ENCODE measurements at places on chromosomes 12 and 14.

DNA sequence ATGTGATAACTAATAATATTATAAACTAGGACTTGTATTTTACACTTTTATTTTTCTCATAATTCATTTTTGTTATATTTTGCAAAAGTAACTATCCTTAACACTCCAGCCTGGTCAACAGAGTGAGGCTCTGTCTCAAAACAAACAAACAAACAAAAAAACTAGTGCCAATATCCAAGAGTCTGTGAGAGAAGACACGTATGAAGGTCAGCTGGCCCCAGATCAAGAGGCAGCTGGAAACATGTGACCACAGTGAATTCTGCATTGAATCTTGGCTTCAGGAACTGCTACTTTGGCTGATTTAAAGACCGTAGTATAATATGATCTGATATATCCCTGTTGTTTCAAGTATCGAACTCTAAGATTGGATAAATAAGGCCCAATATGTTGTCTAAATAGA, 47.0 kb downstream of the ESR2 start:
- DNase-seq: no peak

GRCh38 chr12:31393004-31393550, 67.1 kb upstream of the SINHCAF start:
- no peak for DNase-seq

GRCh38 chr12:127774828-127775227, 492.1 kb upstream of the TMEM132C start:
- DNase-seq: no peak

- DNase-seq: no peak
These were observed 1.5 kb downstream of the CIPC start for GRCh38 chr14:77099425-77100167.

DNA sequence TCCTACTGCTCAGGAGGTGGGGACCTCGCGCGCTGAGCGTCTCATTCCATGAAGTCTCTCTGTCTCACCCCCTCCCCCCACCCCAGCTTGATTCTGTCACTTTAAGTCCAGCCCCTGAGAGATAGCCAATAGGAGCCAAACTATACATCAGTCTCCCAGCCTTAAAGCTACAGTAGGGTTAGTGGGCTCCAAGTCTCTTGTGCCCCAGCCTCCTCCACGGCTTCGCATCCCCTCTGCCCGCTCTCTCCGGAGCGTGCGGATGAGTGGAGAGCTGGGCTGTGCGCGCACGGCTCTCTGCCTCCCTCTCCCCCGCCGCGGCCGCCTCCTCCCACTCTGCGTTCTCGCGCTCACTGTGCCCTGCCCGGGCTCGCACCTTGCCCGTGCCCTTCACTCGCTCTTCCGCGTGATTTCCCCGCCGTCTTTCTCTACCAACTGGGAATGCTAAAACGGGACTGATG, at the start of gene ESRRB:
ESRRB (plus strand) TSS at position 191 of the 458 bp plus-strand sequence; CDS start at position 456, 265 bp downstream.
- no peak for DNase-seq

DNA sequence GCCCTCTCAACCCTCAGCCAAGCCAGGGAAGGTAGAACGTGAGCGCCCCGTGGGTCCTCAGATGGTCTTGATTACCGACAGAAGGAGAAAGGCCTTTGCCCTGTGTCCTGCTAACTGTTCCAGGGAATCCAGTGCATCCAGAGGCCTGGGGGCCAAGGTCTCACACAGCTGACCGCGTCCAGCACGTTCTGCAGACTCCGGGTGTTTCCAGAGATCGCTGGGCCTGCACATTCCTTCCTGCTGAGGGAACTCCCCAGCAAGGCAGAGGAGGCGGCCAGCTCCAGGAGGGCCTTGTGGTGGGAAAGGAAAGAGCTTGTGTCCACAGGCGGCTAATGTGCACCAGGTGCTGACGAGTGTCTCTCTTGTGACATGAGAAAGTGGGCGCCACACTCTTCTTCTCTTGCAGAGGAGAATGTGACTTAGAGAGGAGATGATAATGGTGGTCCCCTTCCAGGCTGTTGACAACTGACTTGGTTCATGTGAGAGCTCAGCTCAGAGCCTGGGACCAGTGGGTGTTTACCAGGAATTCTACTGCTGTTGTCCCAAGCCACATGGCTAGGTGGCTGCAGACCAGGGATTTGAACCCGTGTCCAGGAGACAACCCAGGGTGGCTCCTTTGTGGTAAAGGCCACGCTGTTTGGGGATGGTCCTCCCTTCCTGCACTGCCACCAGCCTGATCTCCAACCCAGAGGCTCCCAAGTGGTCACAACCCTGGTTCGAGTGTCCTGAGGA, 46.8 kb upstream of the DLK1 start:
- DNase-seq: peak; percentile 79

DNA sequence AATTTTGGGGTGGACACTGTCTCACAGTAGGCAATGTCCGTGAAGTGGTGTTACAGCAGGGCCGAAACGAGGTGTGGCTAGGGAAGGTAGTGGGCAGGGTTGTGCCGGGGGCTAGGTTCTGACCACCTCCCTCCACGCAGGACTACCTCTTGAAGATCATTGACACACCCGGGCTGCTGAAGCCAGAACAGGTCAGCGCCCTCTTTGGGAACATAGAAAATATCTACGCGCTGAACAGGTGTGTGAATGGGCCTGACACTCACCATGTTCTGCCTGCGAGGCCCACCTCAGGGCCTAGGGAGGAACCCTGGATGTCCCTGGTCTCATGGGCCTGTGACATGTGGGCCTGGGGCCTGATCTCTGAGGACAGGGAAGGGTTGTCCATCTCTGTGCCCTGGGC, 24.6 kb downstream of the PLEKHG3 start:
- DNase-seq: no peak

DNA sequence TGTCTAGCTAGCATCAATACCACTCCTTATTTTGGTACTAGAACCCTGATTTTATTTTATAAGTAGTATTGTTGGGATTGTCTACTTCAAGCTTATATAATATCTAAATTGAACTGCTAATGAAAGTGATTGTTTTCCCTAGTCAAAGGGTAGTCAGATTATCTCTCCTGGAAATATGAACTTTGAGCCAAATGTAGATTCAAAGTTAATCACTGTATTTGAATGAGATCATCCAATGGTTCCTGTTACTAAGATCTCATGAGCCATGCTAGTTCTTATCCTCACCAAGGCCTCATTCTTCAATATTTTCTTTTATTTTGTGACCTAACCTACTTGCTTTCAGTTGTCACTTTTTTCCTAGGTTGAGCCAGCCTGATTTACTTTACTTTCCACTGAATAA, 276.7 kb downstream of the RASSF9 start:
- DNase-seq: no peak

GRCh38 chr12:96448300-96448699, 41.1 kb upstream of the CFAP54 start:
- no peak for DNase-seq

GRCh38 chr12:88310666-88311065, 168.6 kb downstream of the TMTC3 start:
- no peak for DNase-seq

DNA sequence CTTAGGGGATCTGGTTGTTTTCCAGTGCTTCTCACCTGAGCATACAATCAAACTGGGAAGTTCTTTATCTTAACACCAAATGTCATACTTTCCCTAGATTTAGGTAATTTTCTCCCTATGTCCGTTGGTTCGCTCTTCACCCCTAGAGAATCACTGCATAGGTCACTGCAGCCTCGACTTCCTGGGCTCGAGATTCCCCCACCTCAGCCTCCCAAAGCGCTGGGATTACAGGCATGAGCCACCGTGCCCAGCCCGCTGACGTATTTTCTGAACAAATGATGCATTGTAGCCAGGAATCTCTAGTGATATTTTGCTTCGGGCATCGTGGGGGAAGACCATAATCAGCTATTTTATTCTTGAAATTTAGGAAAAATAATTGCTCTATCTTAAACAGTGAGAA, 1.1 kb upstream of the RPL41 start:
- DNase-seq: no peak

DNA sequence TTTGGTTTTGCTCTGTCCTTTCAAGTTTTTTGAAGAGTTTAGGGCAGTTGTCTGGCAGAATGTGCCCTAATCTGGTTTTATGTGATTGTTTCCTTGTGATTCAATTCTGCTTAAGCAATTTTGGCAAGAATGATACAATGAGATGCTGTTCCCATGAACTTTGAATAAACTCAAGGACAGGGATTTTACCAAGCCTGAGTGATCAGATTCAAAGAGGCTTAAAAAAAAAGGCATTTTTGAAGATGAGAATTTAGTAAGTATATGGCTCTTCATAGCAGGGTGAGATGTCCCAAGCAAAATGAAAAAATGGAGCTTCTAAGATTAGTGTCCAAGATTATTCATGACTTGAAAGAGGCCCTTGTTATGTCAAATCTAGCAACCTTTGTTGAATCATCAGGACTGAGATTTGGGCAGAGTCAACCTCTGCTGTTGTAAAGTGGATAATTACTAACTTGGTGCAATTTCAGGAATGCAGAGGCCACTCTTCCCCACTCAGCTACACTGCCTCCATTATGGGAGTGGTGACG, 180.6 kb upstream of the NUDT4 start:
- no peak for DNase-seq

DNA sequence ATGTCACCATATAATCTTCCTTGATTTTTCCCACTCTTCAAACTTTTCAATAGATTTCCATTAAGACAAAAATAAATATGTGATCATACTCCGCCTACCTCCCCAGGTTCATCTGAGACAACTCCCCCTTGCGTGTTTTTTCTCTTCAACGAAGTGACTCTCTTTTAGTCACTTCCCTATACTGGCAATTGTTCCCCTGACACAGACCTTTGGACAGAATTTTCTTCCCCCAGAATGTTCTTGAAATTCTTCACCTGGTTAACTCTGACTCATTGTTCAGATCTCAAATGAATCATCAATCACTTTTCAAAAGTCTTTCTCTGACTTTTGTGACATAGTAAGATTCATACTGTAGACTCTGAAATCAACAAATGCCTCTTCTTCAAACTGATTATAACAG, 727.3 kb upstream of the LMO3 start:
- no peak for DNase-seq

GRCh38 chr14:44833376-44834060, 128.2 kb downstream of the KLHL28 start:
- DNase-seq: no peak

- peak; percentile 10 for DNase-seq
These were observed 823 bp downstream of the ATG2B start for GRCh38 chr14:96362071-96362964.

- DNase-seq: no peak
These were observed 4.5 kb upstream of the OR11H6 start for GRCh38 chr14:20219033-20219432.

DNA sequence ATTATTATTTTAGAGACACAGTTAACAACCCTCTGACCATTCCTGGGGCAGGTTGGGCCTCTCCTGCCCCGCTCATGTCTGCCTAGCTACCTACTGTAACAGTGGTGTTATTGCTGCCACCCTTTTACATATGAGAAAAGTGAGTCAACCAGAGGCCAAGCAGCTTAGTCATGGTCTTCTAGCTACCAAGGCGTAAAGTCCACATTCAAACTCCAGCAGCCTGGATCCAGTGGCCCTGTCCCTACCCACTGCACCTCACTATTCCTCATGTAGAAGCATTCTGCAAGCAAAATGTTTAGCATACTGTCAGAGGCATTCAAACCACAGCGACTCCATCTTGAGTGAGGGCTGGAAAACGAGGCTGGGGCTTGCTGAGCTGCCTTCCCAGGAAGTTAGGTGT, 95.8 kb downstream of the SLC15A4 start:
- DNase-seq: no peak

GRCh38 chr14:21192875-21193535, 37.1 kb upstream of the OR5AU1 start:
- no peak for DNase-seq

Measured in right lung (tissue), 10 donors.